GM12878 (cell line): ENCODE measurements at places on chromosomes 3 and 15. TPM values are rescaled to one million over a fixed set of nuclear protein-coding genes. Genes with fewer than 3 reads are reported as not detected.

Gene SKOR1
- polyA plus RNA-seq: not detected in 2 replicates

Gene TTC14
- 21.4 and 23.3 TPM in 2 replicates for polyA plus RNA-seq

- no peak for DNase-seq
These were observed 57.3 kb upstream of the PLSCR4 start for GRCh38 chr3:146308222-146308621.

GRCh38 chr3:37107846-37108245 lies 66.5 kb downstream of the LRRFIP2 start:
- no peak for DNase-seq

- no peak for DNase-seq
These were observed 35.3 kb upstream of the PGPEP1L start for GRCh38 chr15:99042892-99043291.

DNA sequence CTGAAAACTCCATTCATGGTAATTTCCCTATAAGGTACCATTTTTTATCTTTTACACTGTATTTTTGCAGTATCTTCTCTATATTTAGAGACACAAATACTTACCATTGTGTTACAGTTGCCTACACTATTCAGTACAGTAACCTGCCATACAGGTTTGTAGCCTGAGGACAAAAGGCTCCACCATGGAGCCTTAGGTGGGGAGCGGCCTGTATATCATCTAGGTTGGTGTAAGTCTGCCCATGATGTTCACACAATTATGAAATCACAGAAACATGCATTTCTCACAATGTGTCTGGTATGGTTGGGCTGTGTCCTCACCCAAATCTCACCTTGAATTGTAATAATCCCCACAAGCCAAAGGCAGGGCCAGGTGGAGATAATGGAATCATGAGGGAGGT lies 43.9 kb upstream of the LYSMD4 start:
- DNase-seq: no peak

DNA sequence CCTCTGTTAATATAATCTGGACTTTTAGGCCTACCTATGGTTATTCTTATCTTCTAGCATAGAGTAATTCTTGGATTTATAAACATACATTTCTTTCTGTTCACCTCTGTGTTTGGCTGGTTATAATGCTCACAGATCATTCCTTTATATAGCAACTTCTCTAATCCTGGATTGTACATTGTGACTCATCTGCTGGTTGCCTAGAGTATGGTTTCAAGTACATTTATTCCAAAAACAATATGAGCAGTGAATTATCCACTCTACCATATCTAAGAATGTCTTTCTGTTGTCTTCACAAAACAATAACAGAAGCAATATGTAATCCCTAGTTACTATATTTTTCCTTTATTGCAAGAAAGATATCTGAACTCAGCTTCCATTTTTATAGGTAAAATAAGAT lies 35.3 kb downstream of the FSIP1 start:
- no peak for DNase-seq

DNA sequence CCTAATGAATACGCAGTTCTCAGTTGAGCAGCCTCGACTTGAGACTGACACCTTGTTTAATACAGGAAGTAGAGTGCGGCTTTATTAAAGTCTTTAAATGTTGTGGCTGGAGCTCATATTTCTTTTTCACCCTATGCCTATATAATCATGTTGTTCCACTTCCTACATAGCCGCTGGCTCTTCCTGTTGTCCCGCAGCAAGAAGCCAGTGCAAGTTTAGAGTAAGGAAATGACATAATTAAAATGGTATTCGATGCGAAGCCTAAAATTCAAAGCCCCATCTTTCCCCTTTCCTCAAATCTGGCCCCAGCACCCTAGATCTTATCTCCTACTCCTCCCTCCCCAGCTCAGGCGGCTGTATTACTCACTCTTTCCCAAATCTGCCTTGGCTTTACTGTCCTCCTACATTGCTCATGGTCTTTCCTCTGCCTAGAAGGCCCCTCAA lies 7.5 kb upstream of the PHLDB2 start:
- no peak for DNase-seq
